ENCODE measurements at places on chromosomes 1 and 21. TPM values are rescaled to one million over a fixed set of nuclear protein-coding genes. Genes with fewer than 3 reads are reported as not detected.

Gene KRTAP13-2
- not detected for total RNA-seq

Gene ZNF669
- total RNA-seq = 4.5 TPM

Gene AMY2A
- total RNA-seq = not detected

Gene PROX1
- 0.07 TPM for total RNA-seq

Gene RNF187
- 79.8 TPM for total RNA-seq

Gene NR5A2
- total RNA-seq = 8.3 TPM

Gene ADORA3
- not detected for total RNA-seq

Gene FBXO2
- total RNA-seq = 9.2 TPM

Gene TLR5
- not detected for total RNA-seq

Gene LCE1B
- not detected for total RNA-seq

Gene TMEM240
- total RNA-seq = 0.44 TPM

Gene EDN2
- total RNA-seq = 2.8 TPM

Gene DNAJC28
- 0.40 TPM for total RNA-seq

Gene COL11A1
- total RNA-seq = 4.3 TPM

Gene SPATA17
- total RNA-seq = 2.1 TPM

Gene SLAMF9
- 0.41 TPM for total RNA-seq

Gene WDR64
- not detected for total RNA-seq

Gene CHIA
- total RNA-seq = not detected

Gene MEAF6
- 29.4 TPM for total RNA-seq

Gene ARHGAP30
- 0.09 TPM for total RNA-seq

Gene ARHGEF16
- total RNA-seq = 5.1 TPM

Gene KIF17
- total RNA-seq = 1.4 TPM

Gene OR2T29
- not detected for total RNA-seq

Gene CRABP2
- 11.6 TPM for total RNA-seq

Gene SLC26A9
- total RNA-seq = 0.11 TPM

Gene NTPCR
- 85.7 TPM for total RNA-seq

Gene FAM72B
- total RNA-seq = 6.1 TPM

Gene THEM5
- total RNA-seq = not detected

Gene ESPN
- not detected for total RNA-seq

Gene FAM177B
- total RNA-seq = not detected

Gene PDE4DIP
- total RNA-seq = 6.6 TPM

Gene PLPPR5
- not detected for total RNA-seq

Gene MAN1C1
- total RNA-seq = 0.24 TPM

Gene BNIPL
- total RNA-seq = not detected

Gene FMO2
- total RNA-seq = not detected

Gene FMO4
- 1.2 TPM for total RNA-seq

Gene LRRC39
- total RNA-seq = 0.15 TPM

Measured in A549 treated with DMSO at 1 μM for 4 hours (cell line).